ENCODE measurements at places on chromosomes 11 and 22.

DNA sequence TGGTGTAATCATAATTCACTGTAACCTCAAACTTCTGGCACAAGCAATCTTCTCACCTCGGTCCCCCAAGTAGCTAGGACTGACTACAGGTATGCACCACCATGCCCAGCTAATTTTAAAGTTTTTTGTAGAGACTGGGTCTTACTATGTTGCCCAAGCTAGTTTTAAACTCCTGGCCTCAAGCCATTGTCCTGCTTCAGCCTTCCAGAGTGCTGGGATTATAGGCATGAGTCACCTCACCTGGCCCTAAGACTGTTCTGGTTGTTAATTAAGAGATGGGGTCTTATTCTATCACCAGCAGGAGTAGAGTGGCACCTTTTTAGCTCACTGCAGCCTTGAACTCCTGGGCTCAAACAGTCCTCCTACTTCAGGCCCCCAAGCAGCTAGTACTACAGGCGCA, 52.0 kb upstream of the DEPDC7 start:
- DNase-seq, result no peak
- no peak overlapping the region for H3K4me3 ChIP-seq
- H3K36me3 ChIP-seq, result peaks cover 66% of the 10 kb centered on the region
- H3K27ac ChIP-seq, result no peak overlapping the region

- peak overlapping the region; percentile 53 for H3K4me3 ChIP-seq
- DNase-seq, result peak; percentile 59
- H3K36me3 ChIP-seq, result no peaks in the 10 kb centered on the region
- peaks cover 24% of the 10 kb centered on the region for H3K4me1 ChIP-seq
These were observed 6.1 kb downstream of the SIPA1 start for GRCh38 chr11:65643971-65644370.

- no peak for DNase-seq
- no peak within 1 kb of the TSS for H3K4me3 ChIP-seq
- no peaks in the 10 kb centered on the region for H3K36me3 ChIP-seq
- H3K27ac ChIP-seq, result no peak within 1 kb of the TSS
- no peaks in the 10 kb centered on the region for H3K27me3 ChIP-seq
- H3K4me1 ChIP-seq, result no peaks in the 10 kb centered on the region
These were observed at the start of gene OR2D2 for GRCh38 chr11:6892400-6892799. OR2D2 (minus strand) TSS chr11:6892500; CDS start chr11:6892500, 0 bp downstream.

DNA sequence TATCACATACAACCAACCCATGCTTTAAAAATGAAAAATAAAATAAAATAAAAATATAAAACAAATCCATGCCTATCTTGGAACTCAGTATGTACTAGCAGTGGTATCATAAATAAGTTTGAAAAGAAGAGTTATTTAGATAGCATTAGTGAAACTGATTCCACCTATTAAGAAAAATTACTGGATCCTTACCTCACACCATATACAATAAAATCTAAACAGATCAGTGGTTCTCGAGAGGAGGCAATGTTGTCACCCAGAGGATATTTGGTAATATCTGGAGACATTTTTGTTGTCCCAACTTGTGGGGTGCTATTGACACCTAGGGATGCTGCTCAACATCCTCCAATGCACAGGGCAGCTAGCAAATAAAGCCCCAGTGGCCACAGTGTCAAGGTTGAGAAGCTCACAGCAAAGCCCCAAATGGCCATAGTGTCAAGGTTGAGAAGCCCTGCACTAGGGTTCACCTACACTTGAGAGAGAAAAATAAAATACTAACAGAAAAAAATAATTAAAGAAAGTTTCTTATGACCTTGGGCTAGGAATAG, 9.9 kb upstream of the NDUFV1 start:
- H3K36me3 ChIP-seq, result peaks cover 13% of the 10 kb centered on the region
- peaks cover 14% of the 10 kb centered on the region for H3K4me1 ChIP-seq
- no peak for DNase-seq
- peaks cover 5% of the 10 kb centered on the region for H3K27me3 ChIP-seq
- H3K27ac ChIP-seq, result no peak overlapping the region

DNA sequence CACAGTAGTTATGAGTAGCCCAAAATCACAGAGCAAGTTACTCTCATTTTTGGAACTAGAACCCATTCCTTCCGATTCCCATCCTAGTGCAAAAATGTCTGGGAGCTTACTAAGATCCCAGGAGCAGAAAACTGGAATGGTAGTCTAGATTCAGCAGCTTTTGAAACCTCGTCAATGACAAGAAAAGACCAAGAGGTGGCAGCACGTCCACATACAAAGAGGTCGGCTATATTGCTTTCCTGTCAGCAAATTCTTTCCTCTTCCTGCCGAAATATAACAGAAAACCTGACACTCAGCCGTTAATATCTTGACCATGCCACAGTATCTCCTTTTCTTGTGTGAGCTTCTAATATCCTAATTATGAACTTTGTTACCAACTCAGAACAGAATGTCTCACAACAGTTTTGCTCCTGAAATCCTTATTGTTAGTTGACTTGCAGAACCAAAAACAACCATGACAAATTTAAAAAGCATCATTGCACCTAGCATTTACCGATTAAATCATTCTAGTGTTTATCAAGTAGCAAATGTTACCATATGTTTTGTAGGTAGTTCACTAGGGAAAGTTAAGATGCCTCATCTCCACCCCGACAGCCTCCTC, 92.8 kb upstream of the OR9G4 start:
- H3K36me3 ChIP-seq, result peaks cover 4% of the 10 kb centered on the region
- H3K4me1 ChIP-seq, result no peaks in the 10 kb centered on the region

DNA sequence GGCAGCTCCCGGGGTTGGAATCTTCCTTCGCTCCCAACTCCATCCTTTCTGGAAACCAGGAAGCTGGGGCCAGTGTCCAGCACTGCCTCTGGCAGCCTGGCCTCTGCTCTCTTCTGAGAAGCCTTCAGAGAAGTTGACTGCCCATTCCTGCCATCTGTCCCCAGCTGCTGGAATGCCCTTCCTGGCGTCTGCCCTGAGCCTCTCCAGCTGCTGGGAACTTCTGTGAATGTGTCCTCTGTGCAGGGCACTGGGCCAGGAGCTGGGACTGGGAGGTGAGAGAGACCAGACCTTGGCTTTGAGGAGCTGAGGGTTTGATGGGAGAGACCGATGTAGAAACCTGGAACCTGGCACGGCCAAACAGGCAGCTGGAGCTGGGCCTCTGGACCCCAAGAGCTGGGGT, 5.9 kb upstream of the SOX10 start:
- H3K4me3 ChIP-seq, result no peak overlapping the region
- H3K27me3 ChIP-seq, result peaks cover 3% of the 10 kb centered on the region
- no peaks in the 10 kb centered on the region for H3K36me3 ChIP-seq
- DNase-seq, result no peak
- no peak overlapping the region for H3K27ac ChIP-seq

DNA sequence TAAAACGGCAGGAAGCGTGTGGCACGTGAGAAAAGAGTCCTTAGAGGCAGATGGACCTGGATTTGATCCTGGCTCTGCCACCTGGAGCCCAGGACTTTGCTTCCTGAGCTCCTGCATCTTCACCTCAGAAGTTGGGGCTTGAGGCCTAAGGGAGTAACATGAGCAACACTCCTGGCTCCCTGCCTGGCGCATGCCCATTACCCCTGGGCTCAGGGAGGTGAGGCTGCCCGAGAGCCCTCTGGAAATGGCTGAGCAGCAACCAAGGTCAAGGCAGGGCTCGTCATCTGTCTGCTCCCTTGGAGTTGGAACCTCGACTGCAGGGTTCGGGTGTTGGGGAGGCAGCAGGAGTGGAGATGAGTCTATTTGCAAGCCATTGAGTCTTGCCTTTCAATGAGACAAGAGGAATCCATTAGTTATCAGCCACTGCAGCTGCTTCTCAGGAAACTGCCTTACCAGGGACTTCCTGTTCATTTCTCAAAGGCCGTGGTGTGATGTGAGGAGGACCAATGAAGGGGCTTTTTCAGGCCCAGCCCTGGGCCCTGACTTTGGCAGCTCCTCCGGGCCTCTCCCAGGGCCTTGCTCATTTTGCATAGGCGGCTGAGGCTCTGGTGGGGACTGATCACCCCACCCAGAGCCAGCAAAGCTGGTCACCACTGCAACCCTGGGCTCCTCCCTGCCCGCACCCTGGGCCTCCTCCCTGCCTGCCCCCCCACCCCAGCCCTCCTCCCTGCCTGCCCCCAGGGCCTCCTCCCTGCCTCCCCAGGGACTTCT, 6.4 kb downstream of the FADS2 start:
- H3K27ac ChIP-seq, result peak overlapping the region; percentile 98
- peaks cover 28% of the 10 kb centered on the region for H3K36me3 ChIP-seq
- H3K4me1 ChIP-seq, result peaks cover 70% of the 10 kb centered on the region

- no peak overlapping the region for H3K4me3 ChIP-seq
- no peaks in the 10 kb centered on the region for H3K36me3 ChIP-seq
- H3K27me3 ChIP-seq, result no peaks in the 10 kb centered on the region
- no peak overlapping the region for H3K27ac ChIP-seq
These were observed 76.9 kb downstream of the KCNJ1 start for GRCh38 chr11:128790196-128790595.

DNA sequence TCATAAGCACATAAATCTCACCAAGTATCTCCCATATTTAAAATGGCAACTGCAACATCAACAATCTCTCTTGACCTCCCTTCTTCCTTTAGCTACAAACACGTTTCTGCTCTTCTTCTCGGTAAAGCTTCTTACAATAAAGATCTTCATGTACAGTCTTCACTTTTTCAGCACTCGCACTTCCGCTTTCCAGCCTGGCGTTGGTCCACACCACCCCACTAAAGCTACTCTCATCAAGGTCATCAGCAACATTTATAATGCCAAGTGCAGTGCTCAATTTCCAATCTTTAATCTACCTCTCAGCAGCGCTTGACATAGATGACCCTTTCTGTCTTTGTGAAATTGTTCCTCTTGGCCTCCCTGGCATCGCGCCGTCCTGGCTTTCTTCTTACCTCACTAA, 33.6 kb downstream of the NTM start:
- H3K36me3 ChIP-seq, result no peaks in the 10 kb centered on the region
- no peaks in the 10 kb centered on the region for H3K27me3 ChIP-seq
- no peak for DNase-seq
- H3K27ac ChIP-seq, result no peak overlapping the region
- H3K4me1 ChIP-seq, result peaks cover 8% of the 10 kb centered on the region

GRCh38 chr11:42412590-42412989, 899.2 kb upstream of the API5 start:
- no peak for DNase-seq
- no peak overlapping the region for H3K27ac ChIP-seq
- peaks cover 17% of the 10 kb centered on the region for H3K4me1 ChIP-seq
- H3K4me3 ChIP-seq, result no peak overlapping the region

DNA sequence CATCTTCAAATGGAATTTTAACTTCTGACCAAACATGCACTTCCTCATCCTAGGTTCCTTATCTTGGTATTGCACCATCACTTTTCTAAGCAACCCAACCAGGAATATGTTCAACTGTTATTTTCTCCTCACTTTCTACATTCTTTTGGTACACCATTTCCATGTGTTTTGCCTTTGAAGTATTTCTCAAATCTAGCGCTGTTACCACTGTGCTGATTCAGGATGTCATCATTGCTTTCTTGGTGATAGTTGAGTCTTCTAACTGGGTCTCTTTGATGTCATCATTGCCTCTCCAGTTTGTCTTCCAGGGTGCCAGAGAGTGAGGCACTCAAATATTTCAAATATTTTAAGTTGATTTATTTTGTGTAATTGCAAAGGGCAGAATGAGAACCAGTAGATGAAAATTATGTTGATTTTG, 47.5 kb downstream of the HORMAD2 start:
- no peak overlapping the region for H3K4me3 ChIP-seq
- H3K4me1 ChIP-seq, result no peaks in the 10 kb centered on the region
- H3K36me3 ChIP-seq, result 0 out of 2 replicates have a peak, but pooled peaks cover 2% of the 10 kb centered on the region
- no peak overlapping the region for H3K27ac ChIP-seq
- no peak for DNase-seq

DNA sequence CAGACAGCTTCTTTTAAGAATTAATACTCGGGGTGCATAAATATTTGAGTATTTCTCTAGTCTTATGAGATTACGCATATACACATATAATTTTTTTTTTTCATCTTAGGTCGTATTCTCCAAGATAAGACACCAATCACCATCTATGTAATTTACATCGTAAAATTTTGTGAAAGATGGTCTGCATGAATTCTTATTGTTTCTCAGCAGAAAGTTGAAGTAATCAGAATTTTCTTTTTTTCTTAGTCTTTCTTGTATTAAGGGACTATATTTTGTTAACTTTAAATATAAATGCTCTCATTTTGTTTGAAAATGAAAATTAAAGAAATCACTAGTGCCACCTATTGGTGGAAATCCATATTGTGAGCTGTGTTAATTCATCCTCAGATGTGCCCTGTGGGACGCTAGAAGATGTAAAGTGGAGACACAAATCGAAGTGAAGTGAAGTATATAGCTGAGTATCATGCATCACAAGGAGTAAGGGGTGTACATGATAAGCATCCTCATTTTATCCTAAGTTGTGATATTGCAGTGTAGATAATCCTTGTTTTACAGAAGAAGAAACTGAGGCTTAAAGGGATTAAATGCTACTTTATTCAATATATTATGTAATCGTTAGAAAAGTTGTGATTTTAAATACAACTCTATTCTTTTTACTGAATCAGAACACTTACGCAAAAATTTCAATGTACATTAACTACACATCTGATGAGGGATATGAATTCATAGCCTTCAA, 2084.3 kb downstream of the LRRC4C start:
- no peak for DNase-seq
- peaks cover 4% of the 10 kb centered on the region for H3K27me3 ChIP-seq
- H3K36me3 ChIP-seq, result peaks cover 33% of the 10 kb centered on the region
- no peak overlapping the region for H3K27ac ChIP-seq
- no peaks in the 10 kb centered on the region for H3K4me1 ChIP-seq
- no peak overlapping the region for H3K4me3 ChIP-seq

- H3K4me3 ChIP-seq, result no peak overlapping the region
- peaks cover 15% of the 10 kb centered on the region for H3K4me1 ChIP-seq
- no peaks in the 10 kb centered on the region for H3K27me3 ChIP-seq
- no peak for DNase-seq
- H3K36me3 ChIP-seq, result peaks cover 27% of the 10 kb centered on the region
These were observed 7.0 kb downstream of the PITPNB start for GRCh38 chr22:27912101-27912500.

- H3K27ac ChIP-seq, result no peak overlapping the region
- H3K36me3 ChIP-seq, result peaks cover 63% of the 10 kb centered on the region
- DNase-seq, result no peak
- no peak overlapping the region for H3K4me3 ChIP-seq
- no peaks in the 10 kb centered on the region for H3K27me3 ChIP-seq
These were observed 14.6 kb downstream of the RBM4 start for GRCh38 chr11:66653123-66653522.

GRCh38 chr11:9643751-9644150, 20.1 kb upstream of the SWAP70 start:
- 0 out of 2 replicates have a peak, but pooled peaks cover 3% of the 10 kb centered on the region for H3K36me3 ChIP-seq
- no peak overlapping the region for H3K27ac ChIP-seq
- no peaks in the 10 kb centered on the region for H3K27me3 ChIP-seq

Measured in WTC11 (cell line).